ENCODE measurements at places on chromosomes 1 and 21.

DNA sequence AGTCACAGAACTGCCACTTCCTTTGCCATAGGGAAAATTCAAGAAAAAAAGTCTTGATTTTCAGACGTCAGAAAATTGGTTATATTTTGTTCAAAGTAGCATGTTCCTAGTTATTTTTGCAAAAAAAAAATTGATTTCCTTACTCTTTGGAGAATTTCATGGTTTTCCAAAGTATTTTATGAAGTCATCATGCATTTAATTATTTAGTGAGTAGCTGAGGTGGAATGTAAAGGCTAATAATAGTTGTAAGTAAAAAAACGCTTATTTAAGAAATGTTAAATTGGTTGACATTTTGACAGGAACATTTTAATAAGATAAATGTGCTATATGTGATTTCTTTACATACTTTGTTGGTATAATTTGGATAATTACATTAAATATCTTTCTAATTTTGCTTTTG is 20.8 kb downstream of the TSEN15 start:
- peak; percentile 59 for DNase-seq

GRCh38 chr1:66624412-66625060 is 90.6 kb downstream of the SGIP1 start:
- DNase-seq = peak; percentile 79

DNA sequence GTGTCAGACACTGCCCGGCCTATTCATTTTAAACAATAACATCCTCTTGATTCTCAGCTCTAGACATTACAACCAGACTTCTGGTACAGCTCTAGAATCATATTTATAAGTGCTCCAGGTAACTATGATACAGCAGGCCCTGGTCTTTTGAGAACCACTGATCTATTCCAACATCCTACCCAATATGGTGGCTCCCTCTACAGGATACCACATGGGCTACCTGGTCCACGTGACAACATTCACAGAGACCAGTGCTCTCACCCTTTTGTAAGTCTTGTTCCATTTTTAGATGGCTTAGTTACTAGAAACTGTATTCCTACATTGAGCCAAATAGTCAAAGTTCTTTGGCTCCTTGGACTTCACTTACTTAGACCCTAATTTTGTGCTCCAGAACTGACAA is 102.9 kb downstream of the PTPN14 start:
- DNase-seq = no peak

- no peak for DNase-seq
Observed at GRCh38 chr1:200478945-200479558, 69.2 kb upstream of the ZNF281 start.

GRCh38 chr1:54460351-54460750 is 54.2 kb upstream of the SSBP3 start:
- no peak for DNase-seq

GRCh38 chr1:160807247-160807646 is 11.3 kb downstream of the LY9 start:
- no peak for DNase-seq

GRCh38 chr1:5913078-5913845 is 79.0 kb downstream of the NPHP4 start:
- DNase-seq = peak; percentile 7

- DNase-seq = no peak
Observed at GRCh38 chr1:217090060-217090911, 367.1 kb upstream of the ESRRG start.

DNA sequence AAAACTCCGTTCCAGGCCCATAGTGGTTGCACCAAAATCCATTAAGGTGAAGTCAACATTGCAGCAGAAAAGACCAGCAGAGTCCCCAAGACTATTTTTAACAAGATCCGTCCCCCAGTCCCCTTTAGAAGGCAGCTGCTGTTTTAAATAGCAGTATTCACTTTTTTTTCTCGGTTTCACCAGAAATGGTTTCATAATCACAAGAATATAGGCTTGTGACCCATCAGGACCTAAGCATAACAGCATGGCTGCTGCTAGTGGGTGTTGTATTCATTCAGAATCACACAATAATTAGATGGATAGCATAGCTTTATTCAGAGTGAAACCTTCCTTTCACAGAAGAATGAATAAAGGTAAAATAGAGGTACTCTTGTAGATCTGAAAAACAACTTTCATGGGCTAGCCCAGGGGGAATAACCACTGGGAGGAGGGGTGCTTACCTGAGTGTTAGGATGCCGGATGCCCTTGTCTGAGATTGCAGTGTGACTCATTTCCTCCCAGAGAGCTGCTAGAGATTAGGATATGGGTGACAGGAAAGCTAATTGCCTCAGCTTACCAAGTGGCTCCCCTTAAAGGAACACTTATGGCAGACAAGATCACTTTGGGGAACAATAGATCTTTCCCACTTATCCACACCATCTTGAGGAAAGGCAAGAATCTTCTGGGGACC is 35.0 kb downstream of the ACKR1 start:
- DNase-seq = no peak
